ENCODE measurements at places on chromosomes 6 and 20.

DNA sequence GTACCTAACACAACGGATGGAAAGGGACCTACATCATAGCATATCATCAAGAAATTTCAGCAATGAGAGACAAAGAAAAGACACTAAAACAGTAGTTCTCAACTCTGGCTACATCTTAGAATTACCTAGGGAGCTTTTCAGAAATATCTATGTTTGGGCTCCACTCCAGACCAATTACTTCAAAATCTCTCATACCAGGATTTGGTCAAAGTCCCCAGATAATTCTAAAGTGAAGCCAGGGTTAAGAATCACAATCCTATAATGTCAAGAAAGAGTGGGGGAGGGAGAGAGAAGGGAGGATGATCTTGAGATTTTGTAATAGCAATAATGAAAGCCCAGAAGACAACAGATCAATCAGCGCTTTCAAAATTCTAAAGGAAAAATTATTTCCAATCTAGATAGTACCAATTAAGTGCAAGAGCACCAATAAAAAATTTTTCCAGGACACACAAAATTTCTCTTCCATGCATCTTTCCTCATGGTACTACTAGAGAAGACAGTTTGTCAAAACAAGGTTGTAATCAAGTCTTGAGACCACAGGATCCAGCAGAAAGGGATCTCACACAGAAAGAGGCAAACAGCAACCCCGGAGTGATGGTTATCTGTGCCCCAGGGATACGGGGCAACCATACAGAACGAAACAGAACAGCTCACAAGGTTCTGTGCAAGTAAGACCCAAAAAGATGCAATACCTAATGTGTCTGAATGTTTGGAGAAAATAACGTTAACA is 152.9 kb upstream of the DST start:
- no peak for DNase-seq

GRCh38 chr6:20061952-20062351 is 150.3 kb downstream of the MBOAT1 start:
- DNase-seq, result no peak

DNA sequence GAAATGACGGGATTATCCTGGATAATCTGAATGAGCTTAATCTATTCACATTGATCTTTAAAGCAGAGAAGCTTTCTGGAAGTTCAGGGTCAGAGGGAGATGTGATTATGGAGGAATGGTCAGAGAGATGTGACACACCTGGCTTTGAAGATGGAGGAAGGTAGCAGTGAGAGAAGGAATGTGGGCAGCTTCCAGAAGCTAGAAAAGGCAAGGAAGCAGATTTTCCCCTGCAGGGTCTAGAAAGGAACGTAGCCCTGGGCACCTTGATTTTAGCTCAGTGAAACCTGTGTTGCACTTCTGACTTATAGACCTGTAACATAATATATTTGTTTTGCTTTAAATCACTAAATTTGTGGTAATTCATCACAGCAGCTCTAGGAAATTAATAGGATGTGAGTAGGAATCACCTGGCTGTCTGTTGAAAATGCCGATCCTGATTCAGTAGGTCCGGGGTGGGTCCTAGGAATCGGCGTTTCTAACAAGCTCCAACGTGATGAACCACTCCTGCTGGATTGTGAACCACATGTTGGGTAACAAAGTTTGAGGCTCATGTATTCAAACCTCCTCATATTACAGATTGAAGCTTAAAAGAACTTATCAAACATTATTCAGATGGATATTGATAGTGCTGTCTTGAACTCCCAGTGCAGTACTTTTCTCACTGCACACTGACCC is 157.0 kb downstream of the GJA1 start:
- DNase-seq, result no peak

- no peak for DNase-seq
Observed at GRCh38 chr6:112983713-112984261, 636.7 kb downstream of the RFPL4B start.

- no peak for DNase-seq
Observed at GRCh38 chr20:38714308-38714707, 10.0 kb upstream of the SLC32A1 start.

DNA sequence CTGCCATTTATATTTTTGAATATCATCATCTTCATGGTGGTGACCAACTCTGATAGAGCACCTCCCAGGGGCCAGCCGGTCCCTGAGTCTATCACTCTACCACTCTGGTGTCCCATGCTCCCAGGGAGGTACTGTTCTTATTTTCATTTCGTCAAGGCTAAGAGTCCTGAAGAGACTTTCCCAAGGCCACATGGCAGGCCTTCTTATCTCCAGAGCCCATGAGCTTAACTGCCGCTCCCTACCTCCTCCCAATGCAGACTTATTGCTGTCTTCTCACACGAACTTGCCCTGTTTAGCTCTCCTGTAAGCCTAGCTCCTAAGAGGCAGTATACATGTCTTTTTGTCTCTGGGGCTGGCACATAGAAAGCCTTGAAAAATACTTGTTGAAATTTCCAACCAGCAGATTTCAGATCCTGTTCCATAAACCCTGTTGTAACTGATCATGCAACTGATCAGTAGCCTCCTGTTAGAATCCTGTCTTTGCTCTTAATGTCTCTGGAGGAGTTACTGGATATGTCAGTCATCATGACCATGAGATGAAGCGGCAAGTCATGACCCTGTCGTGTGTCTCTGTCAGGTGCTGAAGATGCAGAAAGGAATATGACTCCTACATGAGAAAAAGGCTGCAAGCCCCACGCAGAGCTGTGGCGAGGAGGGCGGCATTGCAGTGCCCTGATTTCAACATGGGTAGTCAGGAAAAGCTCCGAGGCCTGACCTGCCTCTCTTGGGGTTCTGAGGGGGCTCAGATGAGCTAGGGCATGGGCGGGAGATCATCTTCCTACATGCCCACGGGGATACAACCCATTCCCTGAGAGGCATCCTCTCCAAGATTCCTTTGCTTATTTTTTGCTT is 60.0 kb downstream of the TTI1 start:
- no peak for DNase-seq

DNA sequence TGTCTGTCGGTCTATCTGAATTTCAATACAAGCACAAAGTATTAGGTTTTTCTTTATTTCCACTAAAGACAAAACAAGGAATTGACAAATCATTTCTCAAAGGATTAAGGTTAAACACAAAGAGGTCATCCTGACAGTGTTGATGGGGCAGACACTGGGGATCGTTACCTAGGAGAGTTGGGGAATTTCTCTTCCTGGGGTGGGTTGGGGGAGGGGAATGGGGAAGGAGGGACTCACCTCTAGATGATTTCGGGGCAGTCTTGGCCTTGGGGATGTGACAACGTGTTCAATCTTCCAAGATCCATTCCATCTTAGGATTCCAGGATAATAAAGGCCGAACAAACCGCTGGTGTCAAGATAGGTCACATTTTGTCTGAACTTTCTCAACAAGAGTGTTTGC is 35.4 kb upstream of the FOXA2 start:
- DNase-seq, result no peak

GRCh38 chr6:75991941-75992340 is 80.5 kb downstream of the IMPG1 start:
- DNase-seq, result no peak

DNA sequence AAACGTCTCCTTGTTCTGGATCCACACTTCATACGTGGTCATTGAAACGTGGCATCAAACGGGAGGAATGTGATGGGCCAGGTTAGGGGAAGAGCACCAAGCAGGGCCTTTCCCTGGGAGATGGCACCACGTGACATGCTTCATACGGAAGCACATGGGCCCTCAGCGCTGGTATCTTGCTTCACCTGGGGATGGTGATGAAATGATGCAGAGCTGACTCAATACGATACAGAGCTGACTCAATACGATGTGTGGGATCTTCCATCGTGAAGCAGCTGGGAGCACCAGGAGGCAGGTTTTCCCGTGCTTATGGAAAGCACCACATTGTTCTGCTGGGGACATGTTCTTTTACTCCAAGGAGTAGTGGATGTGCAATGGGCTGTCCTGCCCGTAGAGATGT is 22.5 kb upstream of the TAGAP start:
- no peak for DNase-seq

GRCh38 chr6:434051-434705 is 42.6 kb downstream of the IRF4 start:
- DNase-seq, result no peak

DNA sequence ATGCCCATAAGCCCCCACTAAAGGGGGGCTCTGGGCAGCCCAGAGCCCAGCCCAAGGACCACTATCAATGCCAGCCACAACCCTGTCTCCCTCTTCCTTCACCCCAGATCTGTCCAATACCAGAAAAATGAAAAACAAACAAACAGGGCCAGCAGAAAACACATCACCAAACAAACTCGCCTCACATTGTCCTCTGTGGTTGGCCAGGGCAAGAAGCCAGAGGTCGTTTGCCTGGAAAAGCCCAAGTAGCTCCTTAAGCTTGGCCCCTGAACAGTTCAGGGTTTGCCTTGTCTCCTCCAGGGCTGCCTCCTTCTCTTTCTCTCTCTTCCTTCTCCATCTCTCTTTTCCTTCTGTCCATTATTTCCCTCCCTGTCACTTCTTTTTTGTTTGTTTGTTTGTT is 10.1 kb upstream of the SCUBE3 start:
- no peak for DNase-seq

GRCh38 chr6:6652932-6653331 is 64.4 kb downstream of the LY86 start:
- DNase-seq, result no peak

GRCh38 chr20:49775229-49775693 is 37.4 kb upstream of the SLC9A8 start:
- DNase-seq, result no peak

- no peak for DNase-seq
Observed at GRCh38 chr20:4046311-4046924, 31.1 kb upstream of the RNF24 start.
